ENCODE measurements at places on chromosomes 12 and 14.

DNA sequence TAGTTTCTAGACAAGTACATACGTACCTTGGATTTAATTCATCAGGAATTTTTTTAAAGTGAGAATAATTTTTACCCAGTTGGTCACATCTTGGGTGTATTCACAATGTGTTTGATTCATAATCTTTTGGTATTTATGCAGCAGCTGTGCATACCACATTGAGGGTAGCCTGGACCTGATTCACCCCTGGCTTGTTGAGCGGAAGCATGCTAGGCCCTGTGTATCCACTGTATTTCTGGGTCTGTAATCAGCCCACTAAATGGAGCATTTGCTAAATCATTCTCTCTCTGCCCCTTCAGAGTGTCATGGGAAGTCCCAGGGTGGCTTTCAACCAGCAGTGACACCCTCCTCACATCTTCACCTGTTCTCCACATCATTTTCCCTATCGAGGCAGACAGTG, 203.8 kb upstream of the RGS6 start:
- DNase-seq = no peak

- no peak for DNase-seq
These were observed 617.2 kb downstream of the MED13L start for GRCh38 chr12:115660211-115660805.

- DNase-seq = no peak
These were observed 105.1 kb downstream of the KICS2 start for GRCh38 chr12:64116969-64117368.

- DNase-seq = no peak
These were observed 21.1 kb upstream of the AKAP6 start for GRCh38 chr14:32307881-32308582.

DNA sequence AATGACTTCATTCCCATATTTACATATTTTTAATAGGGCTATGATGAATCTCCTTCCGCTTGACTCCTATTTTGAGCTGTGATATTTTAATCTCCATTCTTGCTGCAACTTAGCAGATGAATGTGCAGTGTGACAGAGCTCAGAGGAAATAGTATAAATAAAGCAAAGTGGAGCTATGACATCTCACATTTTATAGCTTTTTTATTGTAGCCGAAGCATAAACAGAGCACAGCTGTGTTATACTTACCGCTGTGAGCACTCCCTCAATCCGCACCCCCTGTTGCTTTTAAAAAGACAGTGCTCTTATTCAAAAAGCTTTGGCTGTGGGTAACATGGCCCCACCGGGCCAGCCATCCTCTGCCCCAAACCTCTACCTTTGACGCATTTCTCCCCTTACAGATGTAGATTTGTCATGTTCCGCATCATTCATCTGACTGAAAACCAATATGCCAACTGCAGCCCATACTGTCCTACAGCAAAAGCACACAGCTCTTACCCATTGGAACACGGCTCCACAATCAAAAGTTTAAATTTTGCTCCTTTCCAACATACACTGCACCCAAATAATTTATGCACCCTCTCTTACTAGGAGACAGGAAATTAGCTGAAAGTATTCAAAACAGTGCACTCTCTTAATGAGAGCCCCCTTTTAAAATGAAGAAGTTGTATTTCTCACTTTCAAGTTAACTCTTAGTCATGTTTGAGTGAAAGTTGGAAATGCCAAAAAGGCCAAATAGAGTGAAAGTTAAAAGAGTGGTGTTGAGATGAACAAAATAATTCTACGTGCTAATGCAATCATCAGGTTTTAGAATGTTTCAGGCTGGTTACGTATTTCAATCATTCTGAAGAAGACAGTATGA, 429.3 kb upstream of the SOX5 start:
- no peak for DNase-seq

GRCh38 chr14:55964091-55964490, 154.1 kb upstream of the PELI2 start:
- DNase-seq = no peak

GRCh38 chr14:57319636-57320192, 50.9 kb downstream of the AP5M1 start:
- no peak for DNase-seq

GRCh38 chr12:47717046-47717442, 8.2 kb downstream of the ENDOU start:
- DNase-seq = no peak

- DNase-seq = no peak
These were observed 103.7 kb downstream of the CMKLR1 start for GRCh38 chr12:108235197-108235984.

DNA sequence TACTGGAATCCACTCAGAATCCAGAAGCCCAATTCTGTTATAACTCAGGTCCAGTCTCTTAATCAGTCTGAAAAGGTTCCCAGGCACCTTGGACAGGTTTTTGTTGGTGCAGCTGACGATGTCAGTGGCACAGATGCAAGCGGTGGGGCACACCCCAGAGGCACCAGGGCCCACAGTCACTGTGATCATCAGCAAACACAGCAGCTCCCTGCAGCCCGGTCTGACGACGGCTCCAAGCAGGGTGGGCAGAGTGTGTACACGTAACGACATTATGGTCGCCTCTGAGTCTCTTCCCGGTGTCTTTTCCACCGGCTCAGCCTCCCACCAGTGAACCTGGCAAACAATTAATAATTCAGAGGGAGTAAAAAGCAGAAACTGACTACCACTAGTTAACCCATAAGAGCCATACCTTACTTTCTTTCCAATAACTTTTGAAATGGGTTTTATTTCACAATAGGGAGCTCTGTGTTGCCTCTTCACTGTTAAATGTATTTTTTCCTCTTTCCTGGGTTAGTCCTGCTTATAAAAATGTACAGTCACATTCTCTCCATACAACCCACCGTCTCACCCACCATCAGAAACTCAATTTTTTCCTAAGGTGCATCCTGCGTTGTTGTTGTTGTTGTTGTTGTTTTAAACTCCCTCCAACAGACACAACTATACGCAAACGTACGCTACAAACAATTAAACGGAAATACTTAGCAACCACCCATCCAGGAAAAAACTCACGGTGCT, 521 bp upstream of the PCED1B start:
- peak; percentile 58 for DNase-seq

- DNase-seq = no peak
These were observed 64.3 kb downstream of the PCNX1 start for GRCh38 chr14:70971560-70971959.

DNA sequence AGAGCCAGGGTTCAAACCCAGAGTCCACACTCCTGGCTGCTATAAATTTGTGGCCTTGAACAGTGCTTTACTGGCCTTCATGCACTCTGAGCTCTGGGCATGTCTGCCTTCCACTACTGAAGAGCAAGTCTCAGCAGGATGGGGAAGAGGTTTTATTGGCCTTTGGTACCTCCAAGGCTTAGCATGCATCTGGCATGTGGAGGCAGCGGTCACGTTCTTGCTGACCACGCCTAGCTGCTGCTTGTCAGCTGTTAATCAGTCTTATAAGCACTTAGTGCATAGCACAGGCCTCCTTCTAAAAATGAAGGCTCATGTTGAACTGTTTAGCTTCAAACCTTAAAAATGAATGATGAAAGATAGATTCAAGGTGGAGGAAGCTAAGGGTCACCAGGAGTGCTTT, 177.5 kb downstream of the PELI2 start:
- DNase-seq = no peak

DNA sequence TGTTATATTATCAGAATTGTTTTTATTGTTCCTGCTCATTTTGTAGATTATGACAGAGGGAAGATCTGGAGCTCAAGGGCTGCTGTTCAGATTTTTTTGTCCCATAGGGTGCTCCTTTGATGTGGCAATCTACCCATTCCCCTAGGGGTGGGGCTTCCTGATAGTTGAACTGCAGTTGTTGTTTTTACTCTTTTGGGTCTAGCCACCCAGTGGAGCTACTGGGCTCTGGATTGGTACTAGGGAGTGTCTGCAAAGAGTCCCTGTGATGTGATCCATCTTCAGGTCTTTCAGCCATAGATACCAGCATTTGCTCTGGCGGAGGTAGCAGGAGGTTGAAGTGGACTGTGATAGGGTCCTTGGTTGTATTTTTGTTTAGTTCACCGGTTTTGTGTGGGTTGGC, 57.9 kb upstream of the SLCO1B1 start:
- no peak for DNase-seq

- DNase-seq = no peak
These were observed 65.8 kb downstream of the PITPNM2 start for GRCh38 chr12:123085066-123085465.

- no peak for DNase-seq
These were observed 24.3 kb downstream of the VCPKMT start for GRCh38 chr14:50092006-50092555.

DNA sequence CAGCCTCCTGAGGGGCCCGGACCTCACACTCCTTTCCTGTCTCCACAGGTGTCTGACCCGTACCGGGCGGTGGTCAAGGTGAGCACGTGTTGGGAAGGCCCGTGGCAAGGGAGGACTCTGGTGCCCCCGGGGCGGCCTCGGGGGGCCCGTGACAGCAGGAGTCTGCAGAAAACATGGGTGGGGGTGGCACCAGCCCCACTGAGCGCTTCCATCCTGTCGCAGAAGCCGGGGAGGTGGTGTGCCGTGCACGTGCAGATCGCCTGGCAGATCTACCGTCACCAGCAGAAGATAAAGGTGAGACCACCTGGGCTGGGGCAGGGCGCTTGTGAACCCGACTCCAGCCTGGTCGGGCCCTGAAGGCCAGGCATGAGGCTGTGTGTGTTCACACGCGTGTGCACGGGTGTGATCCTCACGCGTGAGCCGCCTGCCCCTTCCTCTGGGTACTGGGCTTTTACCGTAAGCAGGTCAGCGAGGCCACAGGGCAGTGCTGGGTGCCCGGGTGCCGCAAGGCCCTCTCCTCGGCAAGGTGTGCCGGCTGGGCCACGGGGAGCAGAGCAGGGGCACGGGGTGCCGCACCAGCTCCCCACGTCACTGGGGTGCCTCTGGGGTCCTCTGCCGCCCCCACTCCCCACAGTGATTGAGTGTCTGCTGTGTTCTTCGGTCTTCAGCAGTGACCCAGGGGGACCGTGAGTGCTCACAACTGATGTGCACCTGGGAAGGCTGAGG, 35.9 kb downstream of the LRCOL1 start:
- DNase-seq = no peak

DNA sequence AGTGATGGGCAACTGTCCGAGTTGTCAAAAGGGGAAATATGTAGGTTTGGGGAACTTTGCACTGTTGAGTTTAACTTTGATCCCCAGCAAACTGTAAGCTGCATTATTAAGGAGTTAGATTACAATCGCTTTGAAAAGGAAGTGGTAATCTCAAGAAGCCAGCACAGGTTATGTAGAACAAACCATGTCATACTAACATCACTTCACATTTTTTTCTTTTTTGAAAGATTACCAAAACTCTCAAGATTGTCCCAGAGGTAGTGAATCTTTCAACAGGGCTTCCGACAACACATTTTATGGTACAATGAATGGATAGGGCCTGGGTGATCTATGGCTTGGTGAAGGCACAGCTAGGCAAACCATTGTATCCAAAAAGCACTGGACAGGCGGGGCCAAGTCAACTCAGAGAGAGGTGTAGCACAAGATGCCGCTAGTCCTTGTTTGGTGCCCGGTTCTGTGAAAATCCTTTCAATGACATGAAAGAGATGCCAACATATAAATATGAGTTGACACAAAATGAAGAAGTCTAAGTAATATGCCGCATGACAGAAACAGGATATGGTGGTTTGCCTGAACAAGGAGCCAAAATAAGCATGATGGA, 24.3 kb upstream of the PARP11 start:
- DNase-seq = no peak

DNA sequence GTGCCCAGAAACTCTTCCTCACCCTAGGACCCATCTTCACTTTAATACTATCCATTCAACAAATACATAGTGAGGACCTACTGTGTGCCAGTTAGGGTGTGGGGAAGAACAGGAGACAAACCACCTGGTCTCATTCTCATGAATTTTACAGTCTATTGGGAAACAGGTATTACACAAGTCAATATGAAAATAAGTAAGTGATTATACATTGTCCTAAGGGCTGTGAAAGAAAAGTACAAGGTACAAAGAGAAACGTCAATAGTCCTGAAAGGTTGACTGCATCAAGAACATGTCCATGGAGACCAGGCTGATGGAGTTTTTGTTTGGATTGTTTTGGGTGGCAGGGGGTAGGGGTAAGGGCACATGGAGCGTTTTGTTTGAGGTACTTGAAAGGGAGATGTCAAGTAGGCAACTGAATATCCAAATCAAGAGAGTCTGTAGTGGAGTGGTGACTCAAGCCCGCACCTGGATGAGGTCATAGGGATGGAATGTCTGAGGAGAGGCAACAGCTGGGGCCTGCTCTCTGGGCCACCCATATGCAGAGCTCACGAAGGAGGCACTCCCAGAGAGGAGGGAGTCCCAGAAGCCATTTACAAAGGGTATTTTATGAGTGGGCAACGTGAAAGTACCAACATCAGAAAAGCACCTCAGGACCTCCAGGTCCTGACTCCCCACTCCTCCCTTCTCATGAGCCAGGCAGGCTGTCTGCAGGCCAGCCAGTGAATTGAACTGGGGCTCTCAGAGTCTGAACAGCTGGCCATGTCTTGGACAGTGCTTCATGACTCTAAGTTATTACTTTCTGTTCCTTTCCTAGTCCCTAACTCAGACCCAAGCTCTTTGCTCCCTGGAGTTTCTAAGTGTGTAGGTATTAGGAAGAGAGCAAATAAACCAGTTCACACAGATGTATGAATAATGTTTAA, 272.0 kb downstream of the ZFP36L1 start:
- DNase-seq = no peak

DNA sequence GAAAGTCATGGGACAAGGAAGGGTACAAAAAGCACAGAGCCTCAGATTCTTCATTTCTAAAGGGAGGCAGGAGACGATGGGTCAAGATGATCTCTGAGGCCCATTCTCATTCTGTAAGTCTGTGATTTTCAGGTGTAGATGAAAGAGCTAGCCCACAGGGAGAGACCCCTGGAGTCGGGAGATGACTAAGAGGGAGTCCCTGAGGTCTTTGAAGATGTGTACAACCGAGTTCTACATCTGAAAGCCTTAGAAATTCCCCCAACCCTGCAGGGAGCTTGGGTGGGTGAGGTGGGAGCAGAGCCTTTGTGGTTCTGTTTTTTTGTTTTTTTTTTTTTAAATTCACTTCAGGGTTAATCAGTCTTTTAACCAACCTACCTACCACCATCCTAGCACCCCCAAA, 3.1 kb downstream of the WNT10B start:
- DNase-seq = no peak

GRCh38 chr12:10705655-10706054, 17.5 kb downstream of the YBX3 start:
- DNase-seq = no peak

DNA sequence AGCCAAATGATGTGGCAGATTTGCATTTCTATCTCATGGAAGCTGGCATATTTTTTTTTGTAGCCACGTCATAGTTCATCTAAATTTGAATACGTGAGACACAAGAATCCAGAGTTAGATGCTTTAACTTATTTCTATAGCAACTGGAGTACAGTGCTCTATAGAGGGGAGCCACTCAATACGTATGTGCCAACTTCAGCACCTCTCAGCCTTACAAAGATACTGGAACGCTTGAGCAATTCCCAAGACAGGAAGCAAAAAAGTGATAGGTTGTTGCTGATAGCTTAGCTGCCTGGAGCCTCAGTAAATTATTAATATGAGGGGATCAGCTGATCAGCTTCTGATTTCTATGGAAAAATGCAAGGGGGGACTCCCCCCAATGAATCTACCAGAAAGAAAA, 24.1 kb upstream of the PELI2 start:
- no peak for DNase-seq
